CD4-positive, alpha-beta T cell (primary cell): ENCODE measurements at places on chromosomes 6 and 20. TPM values are rescaled to one million over a fixed set of nuclear protein-coding genes. Genes with fewer than 3 reads are reported as not detected.

DNA sequence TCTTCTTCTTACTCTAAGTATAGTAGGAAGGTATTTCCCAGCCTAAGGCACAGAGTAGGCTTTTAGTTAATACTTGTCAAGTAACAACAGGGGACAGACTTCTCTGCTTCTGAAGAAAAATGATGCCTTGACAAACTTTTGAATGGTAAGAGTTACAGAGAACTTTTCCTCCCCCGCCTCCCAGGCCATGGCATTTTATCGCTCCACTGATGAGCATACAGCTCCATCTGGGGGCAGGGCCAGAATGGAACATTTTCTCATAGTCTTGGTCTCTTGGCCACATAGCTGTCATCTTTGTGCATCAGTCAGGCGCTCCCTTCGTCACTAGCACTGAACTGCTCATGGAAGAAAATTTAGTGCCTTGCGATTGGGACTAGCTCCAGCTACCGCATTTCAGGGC is 1066.8 kb upstream of the CITED2 start:
- H3K27ac ChIP-seq = no peak overlapping the region
- no peaks in the 10 kb centered on the region for H3K27me3 ChIP-seq
- H3K4me3 ChIP-seq = no peak overlapping the region
- no peaks in the 10 kb centered on the region for H3K4me1 ChIP-seq
- no peaks in the 10 kb centered on the region for H3K36me3 ChIP-seq
- no peak for DNase-seq

- H3K4me1 ChIP-seq = no peaks in the 10 kb centered on the region
- H3K27ac ChIP-seq = no peak overlapping the region
- H3K4me3 ChIP-seq = no peak overlapping the region
- no peaks in the 10 kb centered on the region for H3K36me3 ChIP-seq
- H3K27me3 ChIP-seq = peaks cover 2% of the 10 kb centered on the region
- no peak for DNase-seq
Observed at GRCh38 chr20:43046966-43047365, 142.7 kb downstream of the PTPRT start.

TRIM40 gene
- not detected for total RNA-seq

TGM2 gene
- total RNA-seq = 0.27 TPM

- H3K4me3 ChIP-seq = no peak overlapping the region
- no peaks in the 10 kb centered on the region for H3K4me1 ChIP-seq
- H3K36me3 ChIP-seq = peaks cover 6% of the 10 kb centered on the region
- no peaks in the 10 kb centered on the region for H3K27me3 ChIP-seq
Observed at GRCh38 chr6:135004399-135004798, 50.2 kb downstream of the HBS1L start.
